HFFc6 (cell line): ENCODE measurements at places on chromosomes 4 and X. TPM values are rescaled to one million over a fixed set of nuclear protein-coding genes. Genes with fewer than 3 reads are reported as not detected.

The EDNRA gene
- total RNA-seq = 1.1 to 2.2 TPM (median 2.0 TPM) in 3 replicates

DNA sequence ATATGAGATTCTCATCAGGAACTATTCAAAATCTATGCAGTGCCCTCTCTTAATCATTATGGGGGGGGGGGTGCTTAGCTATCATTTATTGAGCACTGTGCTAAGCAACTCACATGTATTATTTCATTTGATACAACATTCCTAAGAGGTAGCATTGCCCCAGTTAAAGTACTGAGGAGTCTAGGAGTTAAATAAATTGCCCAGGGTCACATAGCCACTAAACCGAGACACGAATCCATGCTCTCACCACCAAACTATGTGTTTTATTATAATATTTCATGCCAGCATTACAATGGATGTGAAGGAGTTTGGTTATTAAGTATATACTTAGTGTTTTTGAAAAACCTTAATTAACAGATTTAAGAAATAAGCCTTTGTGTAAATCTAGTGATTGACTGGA is 131.4 kb downstream of the CBR4 start:
- no peak overlapping the region for H3K27ac ChIP-seq
- DNase-seq = no peak
- peaks cover 78% of the 10 kb centered on the region for H3K4me1 ChIP-seq
- H3K36me3 ChIP-seq = peaks cover 65% of the 10 kb centered on the region

DNA sequence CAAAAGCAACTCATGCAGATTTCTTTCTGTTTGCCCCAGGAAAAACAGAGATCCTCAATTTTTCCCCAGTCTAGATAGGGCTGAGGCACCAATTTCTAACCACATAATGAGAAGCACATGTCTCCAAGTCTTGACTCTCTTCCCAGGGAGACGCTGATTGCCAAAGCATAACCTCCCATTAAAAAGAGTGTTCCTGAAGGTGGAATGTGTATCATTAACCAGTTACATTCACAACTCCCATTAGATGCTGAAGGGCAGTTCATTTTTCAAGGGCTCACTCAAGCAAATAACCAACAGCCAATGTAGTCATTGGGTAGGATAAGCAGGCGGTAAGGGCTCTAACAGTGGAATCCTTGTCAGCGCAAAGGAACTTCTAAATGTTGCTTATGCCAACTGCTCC is 27.5 kb downstream of the TMEM47 start:
- H3K4me1 ChIP-seq = peaks cover 34% of the 10 kb centered on the region
- H3K27ac ChIP-seq = no peak overlapping the region
- H3K27me3 ChIP-seq = no peaks in the 10 kb centered on the region
- H3K36me3 ChIP-seq = peaks cover 7% of the 10 kb centered on the region; the same call in 1 of the 2 replicates
- no peak overlapping the region for H3K4me3 ChIP-seq

DNA sequence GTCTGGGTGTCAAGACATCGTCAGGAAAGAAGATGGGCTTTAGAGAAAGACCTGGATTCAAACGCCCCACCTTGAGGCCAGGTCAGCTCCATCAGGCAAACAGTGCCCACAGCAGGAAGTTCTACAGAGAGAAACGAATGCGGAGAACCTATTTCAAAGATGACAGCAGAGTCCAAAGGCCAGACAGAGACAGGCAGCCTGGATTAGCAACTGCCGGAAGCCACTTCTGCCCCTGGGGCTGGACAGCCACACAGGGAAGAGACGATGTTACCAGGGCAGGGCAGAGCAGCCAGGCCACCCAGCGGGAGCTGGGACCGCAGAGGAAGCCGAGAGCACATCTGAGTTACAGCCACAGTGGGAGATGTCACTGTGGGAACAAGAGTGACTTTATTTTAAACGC is 1.2 kb downstream of the C4orf50 start:
- H3K27me3 ChIP-seq = peaks cover 1% of the 10 kb centered on the region; the same call in 1 of the 2 replicates
- no peak for DNase-seq
- H3K27ac ChIP-seq = no peak overlapping the region
- no peaks in the 10 kb centered on the region for H3K36me3 ChIP-seq
- no peak overlapping the region for H3K4me3 ChIP-seq

DNA sequence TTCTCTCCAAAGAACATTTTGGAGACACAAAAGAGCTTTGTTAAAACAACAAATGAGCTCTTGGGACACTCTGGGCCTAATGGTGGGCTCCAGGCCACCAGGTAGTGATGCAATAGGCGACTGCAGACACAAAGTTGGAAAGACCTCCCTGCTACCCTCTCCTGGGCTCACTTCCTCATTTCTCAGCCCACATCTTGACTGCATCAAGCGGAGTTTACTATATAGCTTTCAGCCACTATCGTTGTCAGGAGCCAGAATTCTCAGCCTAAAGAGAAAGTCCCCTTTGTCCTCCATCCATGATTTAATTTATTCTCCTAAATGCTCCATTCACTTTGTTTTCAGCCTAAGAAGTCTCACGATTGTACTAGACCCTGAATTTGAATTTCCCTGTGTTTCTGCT is 114.9 kb downstream of the EFHC2 start:
- peak overlapping the region; percentile 47; the same call in 1 of the 2 replicates for H3K4me3 ChIP-seq
- DNase-seq = no peak
- H3K4me1 ChIP-seq = peaks cover 11% of the 10 kb centered on the region
- H3K36me3 ChIP-seq = no peaks in the 10 kb centered on the region
- no peak overlapping the region for H3K27ac ChIP-seq
